ENCODE measurements at places on chromosomes 2 and 18.

DNA sequence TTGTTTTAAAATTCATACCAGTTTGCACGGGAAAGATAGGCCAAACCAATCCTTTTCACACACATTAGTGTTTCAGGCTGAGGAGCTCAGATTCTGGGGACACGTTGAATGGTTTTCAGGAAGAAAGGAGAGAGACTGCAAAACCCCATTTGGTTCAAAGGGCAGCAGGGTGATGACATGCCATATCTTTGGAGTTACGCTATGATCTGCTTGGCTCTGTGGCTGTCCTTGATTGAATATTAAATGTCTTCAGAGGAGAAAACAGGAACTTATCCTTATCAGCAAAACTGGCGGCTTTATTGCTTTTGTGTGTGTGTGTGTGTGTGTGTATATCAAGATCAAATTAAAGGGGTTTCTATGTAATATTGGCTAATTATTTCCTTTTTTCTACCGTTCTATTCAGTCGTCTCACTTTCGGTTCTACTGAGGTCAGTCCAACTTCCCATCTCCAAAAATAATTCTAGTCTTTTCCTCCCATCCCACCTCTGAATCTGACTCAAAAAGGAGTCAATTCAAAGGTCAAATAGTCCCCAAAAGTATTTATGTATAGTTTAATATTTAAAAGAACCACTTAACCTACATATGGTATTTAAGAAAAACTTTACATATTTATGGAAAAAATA is 292.9 kb upstream of the CCDC68 start:
- H3K27ac ChIP-seq = peak overlapping the region; percentile 19
- peaks cover 24% of the 10 kb centered on the region for H3K36me3 ChIP-seq
- no peaks in the 10 kb centered on the region for H3K27me3 ChIP-seq
- peaks cover 25% of the 10 kb centered on the region for H3K4me1 ChIP-seq
- no peak overlapping the region for H3K4me3 ChIP-seq
- DNase-seq = no peak

GRCh38 chr2:75751360-75751759 is 40.6 kb upstream of the GCFC2 start:
- no peaks in the 10 kb centered on the region for H3K27me3 ChIP-seq
- no peaks in the 10 kb centered on the region for H3K36me3 ChIP-seq
- no peak overlapping the region for H3K4me3 ChIP-seq
- H3K4me1 ChIP-seq = no peaks in the 10 kb centered on the region
- no peak overlapping the region for H3K27ac ChIP-seq

GRCh38 chr18:26215247-26215970 is 10.8 kb upstream of the TAF4B start:
- H3K4me1 ChIP-seq = no peaks in the 10 kb centered on the region
- DNase-seq = no peak
- H3K4me3 ChIP-seq = no peak overlapping the region
- no peaks in the 10 kb centered on the region for H3K36me3 ChIP-seq

DNA sequence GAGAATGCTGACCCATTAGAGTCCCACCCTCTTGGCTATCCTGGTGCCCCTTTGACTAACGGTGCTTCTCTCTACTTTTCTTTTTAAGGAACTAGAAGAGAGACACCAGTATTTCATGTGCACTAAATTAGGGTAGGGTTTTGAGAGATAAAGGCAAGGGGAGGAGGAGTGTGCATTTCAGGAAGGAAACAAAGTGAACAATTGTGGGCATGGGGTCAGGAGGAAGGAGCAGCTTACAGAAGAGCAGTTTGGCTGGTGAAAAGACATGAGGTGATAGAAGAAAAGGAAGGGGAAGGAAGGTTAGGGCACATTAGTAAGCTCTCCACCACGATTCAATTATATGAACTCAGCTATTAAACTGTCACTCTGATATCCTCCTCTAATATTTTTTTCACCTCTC is 105.8 kb upstream of the CTAGE1 start:
- no peaks in the 10 kb centered on the region for H3K27me3 ChIP-seq
- no peak overlapping the region for H3K27ac ChIP-seq
- no peaks in the 10 kb centered on the region for H3K4me1 ChIP-seq
- no peaks in the 10 kb centered on the region for H3K36me3 ChIP-seq
- H3K4me3 ChIP-seq = no peak overlapping the region

GRCh38 chr2:51031021-51031780 is 731 bp downstream of the NRXN1 start:
- DNase-seq = no peak
- no peak overlapping the region for H3K27ac ChIP-seq
- H3K27me3 ChIP-seq = peaks cover 8% of the 10 kb centered on the region
- H3K4me3 ChIP-seq = no peak overlapping the region
- no peaks in the 10 kb centered on the region for H3K36me3 ChIP-seq

GRCh38 chr2:160063271-160063670 is 856 bp upstream of the PLA2R1 start:
- H3K4me3 ChIP-seq = peak overlapping the region; percentile 69
- no peak overlapping the region for H3K27ac ChIP-seq
- H3K27me3 ChIP-seq = peaks cover 27% of the 10 kb centered on the region
- no peaks in the 10 kb centered on the region for H3K36me3 ChIP-seq

GRCh38 chr18:70288851-70289328 is at the start of gene SOCS6:
Gene SOCS6, plus strand, starts transcription at chr18:70289045. Its CDS starts 35,624 bp downstream, at chr18:70324669.
- H3K4me3 ChIP-seq = peak within 1 kb of the TSS; percentile 70
- H3K36me3 ChIP-seq = no peaks in the 10 kb centered on the region
- peak within 1 kb of the TSS; percentile 87 for H3K27ac ChIP-seq
- no peaks in the 10 kb centered on the region for H3K27me3 ChIP-seq
- peaks cover 35% of the 10 kb centered on the region for H3K4me1 ChIP-seq

DNA sequence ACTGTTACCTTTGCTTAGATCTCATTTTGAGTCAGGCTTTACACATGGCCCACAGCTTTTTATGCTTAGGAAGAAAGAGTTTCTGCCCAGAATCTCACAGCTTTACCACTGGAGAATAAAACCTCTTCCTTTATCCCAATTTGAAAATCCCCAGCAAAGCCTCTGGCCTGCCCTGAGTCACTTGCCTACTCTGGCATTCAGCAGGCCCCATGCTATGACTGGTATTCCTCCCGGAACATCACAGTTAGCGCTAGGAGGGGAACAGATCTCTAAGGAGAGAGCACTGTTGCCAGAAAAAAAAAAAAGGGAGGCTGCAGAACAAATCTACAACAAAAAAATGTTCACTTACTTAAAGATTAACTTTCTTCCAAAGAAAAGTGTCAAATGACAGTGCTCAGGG is 152.9 kb upstream of the DNMT3A start:
- no peak for DNase-seq
- H3K27ac ChIP-seq = no peak overlapping the region
- no peaks in the 10 kb centered on the region for H3K27me3 ChIP-seq
- H3K4me3 ChIP-seq = no peak overlapping the region
- H3K4me1 ChIP-seq = no peaks in the 10 kb centered on the region

DNA sequence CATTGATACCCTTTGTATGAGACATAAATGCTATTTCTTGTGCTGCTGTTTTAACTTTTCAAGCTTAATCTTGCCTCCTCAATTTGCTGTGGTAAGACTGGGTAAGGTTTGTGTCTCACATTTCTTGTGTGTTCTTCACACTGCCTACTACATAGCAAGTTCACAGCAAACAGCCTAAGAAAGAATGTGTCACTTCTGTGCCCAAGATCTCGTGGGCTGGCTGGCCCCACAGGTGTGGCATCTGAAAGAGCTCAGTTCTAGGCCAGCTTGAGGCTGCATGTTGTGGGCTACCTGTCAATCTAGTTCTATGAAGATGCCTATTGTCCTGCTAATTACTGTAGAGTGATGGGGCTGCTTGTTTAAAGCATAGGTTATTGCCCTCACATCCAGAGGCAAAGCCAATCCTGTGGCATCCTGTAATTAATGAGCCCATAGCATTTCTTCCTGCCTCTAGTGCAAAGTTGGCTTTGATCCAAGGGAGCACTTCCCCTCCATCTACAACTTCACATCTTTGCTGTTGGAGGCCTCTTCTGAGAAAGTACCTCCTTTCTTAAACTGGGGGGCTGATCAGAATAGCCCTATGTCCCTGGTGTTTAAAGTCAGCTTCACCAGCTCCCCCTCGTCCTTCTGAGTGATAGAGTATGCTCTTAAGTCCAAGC is 40.9 kb upstream of the ASPRV1 start:
- no peaks in the 10 kb centered on the region for H3K36me3 ChIP-seq
- H3K27ac ChIP-seq = no peak overlapping the region
- no peaks in the 10 kb centered on the region for H3K27me3 ChIP-seq
- DNase-seq = no peak

All from lower lobe of right lung (tissue), 2 donors.